ENCODE measurements at places on chromosomes 16 and 17.
A peak's percentile ranks its signal among the peaks of the same experiment; 100 is the strongest.

- no peak for DNase-seq
Observed at GRCh38 chr16:85316944-85317343, 204.7 kb upstream of the CIBAR2 start.

- no peak for DNase-seq
Observed at GRCh38 chr17:16488186-16488967, 3.6 kb downstream of the LRRC75A start.

GRCh38 chr16:22190081-22190775 lies 15.8 kb upstream of the EEF2K start:
- DNase-seq = peak; percentile 96

DNA sequence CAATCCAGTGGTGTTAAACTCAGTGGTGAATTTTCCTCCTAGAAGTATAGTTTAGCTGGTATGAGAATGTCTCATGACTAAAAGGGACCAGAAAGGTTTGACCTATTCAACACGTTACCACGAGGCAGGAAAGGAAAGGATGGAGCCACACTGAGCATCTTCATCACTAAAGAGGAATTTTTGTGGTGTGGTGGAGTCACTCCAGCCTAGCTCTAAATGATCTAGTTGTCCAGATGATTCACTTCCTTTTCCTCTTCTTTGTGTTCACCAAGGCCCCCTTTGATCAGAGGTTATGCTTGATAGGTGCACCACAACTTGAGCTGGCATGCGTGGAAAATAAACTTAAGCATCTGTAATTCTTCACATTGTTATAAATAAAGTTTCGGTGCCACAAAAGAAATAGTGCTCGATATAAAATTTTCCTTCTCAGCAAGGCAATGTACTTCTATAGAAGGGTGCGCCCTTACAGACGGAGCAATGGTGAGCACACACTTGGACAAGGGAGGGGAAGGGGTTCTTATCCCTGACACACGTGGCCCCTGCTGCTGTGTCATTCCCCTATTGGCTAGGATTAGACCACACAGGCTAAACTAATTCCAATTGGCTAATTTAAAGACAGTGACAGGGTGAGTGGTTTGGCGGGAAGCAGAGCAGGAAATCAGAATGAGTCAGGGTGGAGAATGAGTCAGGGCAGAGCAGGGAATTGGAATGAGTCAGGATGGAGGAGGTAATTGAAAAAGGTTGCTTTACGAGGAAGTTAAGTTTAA lies 254.6 kb downstream of the HS3ST3A1 start:
- DNase-seq = no peak

DNA sequence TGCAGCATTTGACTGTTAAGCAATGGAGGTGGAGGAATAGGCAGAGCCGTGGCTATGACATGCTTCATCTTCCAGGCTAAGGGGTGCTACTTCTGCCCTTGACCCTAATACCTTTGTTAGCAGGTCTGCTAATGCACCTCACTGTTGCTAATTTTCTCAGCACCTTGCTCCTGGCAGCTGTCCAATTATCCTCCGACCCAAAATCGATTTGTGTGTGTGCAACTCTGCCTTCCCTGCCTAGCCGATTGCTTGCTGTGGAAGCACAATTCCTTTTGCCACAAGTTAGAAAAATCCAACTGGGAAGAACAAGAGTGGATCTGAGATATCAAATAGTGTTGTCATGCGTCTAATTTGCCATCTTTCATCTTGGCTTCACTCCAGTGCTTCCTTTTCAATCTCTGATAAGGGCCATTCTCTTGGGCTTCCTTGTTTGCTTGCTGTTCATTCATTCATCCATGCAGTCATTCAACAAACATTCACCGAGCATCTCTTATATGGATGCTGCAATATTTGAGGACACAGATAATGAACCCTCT lies 422.8 kb downstream of the RBFOX1 start:
- no peak for DNase-seq

- DNase-seq = no peak
Observed at GRCh38 chr16:11431915-11432465, 86.7 kb downstream of the RMI2 start.

- DNase-seq = peak; percentile 52
Observed at GRCh38 chr17:81285179-81285878, 9.8 kb downstream of the SLC38A10 start.

Measured in stimulated activated CD4-positive, alpha-beta T cell treated with anti-CD3 and anti-CD28 coated beads, Interleukin-4, amount 100 ng/mL, for 4 hours (primary cell).